ENCODE measurements at places on chromosomes 3 and 15.

GRCh38 chr3:4849739-4850138, 129.5 kb upstream of the BHLHE40 start:
- DNase-seq: no peak

DNA sequence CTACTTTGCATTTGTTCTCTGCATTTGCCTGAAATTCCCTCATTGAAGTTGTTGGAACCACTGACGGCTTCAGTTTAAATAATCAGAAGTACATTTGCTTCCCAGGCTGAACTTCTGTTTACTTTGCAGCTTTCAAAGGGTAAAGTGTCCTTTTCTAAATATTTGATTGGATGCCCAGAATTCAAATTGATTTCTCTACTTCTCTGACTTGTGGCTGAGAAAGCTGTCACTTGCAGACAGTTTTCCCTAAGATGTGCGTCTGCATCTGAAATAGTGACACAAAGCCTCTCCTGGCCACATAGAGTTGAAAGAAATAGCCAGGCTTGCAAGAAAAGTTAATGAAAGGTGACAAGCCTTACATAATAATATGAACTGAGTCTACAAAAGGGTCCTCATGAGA, 299.6 kb downstream of the THSD4 start:
- no peak for DNase-seq

GRCh38 chr15:34914317-34914716, 55.2 kb downstream of the AQR start:
- no peak for DNase-seq

GRCh38 chr3:194103505-194103904, 32.4 kb upstream of the HES1 start:
- no peak for DNase-seq

DNA sequence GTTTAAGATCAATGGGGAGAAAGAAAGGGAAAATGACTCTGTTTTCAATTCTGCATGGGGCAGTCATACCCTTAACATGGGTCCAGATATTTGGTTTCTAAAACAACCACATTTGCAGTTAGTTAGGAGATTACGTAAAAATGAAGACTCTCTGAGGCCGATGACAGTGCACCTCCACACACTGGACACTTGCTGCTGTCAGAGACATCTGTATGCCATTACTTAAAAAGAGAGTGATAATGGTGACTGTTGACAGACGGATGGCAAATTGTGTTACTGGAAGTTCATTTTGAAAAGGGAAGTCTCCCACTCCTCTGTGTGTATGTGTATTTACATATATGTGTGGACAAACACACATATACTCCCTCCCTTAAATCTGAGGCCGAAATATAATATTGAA, 304.5 kb upstream of the SEMA6D start:
- DNase-seq: no peak

DNA sequence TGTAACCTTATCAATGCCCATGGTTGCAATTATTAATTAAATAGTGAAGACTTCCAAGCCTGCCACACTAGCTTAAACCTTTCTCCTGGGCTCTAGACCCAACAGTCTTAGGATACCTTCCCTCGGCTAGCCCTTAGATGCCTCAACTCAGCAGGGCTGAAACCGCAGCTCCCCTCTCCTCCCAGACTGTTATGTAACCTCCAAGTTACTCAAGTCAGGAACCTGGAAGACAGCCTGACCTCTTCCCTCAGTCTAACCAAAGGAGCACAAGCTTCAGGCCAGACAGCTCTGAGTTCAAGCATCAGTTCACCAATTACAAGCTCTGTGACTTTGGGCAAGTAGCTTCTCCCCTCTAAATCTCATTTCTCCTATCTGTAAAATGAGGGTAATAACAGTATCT, 70.5 kb upstream of the HACD2 start:
- DNase-seq: no peak
